Posterior cingulate gyrus (tissue), 11 donors: ENCODE measurements at places on chromosomes 16 and 17.

DNA sequence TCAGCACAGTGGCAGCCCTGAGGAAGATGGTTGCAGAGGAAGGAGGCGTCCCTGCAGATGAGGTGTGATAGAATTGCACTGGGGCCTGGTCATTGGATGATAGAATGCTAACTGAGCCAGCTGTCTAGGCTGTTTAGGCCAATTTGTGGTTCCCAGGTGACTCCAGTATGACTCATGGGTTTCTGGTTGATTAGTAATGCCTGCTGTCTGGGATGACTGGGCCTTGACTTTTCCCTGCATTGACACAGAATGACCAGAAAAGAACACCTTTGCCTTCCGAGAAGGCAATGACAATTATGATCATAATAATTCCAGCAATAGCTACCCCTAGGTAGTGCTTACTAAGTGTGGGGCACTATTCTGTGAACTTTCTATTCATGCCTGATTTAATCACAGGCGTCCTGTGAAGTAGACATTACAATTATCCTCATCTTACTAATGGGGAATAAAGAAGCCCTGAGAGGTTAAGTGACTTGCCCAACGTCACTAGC, 31.5 kb downstream of the USP43 start:
- no peak for DNase-seq

DNA sequence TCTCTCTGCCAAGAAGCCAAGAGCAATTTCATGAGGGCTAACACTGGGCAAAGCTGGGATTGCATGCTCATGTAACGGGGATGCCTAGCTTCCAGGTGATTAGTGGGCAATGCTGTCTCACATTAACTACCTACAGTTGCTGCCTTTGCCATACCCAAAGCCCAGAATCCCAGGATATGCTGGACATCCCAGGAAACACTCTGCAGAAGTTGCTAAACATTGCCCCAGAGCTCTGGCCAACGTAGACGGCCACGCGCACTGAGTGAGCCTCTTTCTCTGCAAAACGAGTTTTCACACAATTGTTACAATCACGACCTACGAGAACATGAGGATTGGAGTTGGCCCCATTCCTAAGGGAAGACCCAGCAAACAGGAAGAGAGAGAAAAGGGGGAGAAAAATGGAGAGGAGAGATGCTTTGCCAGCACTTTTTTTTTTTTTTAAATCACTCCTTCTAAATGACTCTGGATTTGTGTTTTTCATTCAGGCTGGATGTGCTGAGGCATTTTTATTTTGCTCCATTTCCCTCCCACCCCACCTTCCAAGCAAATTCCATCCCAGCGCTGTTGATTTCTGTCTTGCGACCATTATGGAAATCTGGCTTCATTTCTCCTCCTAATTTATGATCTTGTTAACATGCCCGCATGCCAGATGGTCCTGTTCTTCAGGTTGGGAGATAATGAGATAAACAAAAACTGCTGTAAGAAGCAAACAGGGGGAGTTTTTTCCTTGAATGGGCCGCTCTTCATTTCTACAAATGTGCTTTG, 112.8 kb upstream of the DNAH9 start:
- no peak for DNase-seq

DNA sequence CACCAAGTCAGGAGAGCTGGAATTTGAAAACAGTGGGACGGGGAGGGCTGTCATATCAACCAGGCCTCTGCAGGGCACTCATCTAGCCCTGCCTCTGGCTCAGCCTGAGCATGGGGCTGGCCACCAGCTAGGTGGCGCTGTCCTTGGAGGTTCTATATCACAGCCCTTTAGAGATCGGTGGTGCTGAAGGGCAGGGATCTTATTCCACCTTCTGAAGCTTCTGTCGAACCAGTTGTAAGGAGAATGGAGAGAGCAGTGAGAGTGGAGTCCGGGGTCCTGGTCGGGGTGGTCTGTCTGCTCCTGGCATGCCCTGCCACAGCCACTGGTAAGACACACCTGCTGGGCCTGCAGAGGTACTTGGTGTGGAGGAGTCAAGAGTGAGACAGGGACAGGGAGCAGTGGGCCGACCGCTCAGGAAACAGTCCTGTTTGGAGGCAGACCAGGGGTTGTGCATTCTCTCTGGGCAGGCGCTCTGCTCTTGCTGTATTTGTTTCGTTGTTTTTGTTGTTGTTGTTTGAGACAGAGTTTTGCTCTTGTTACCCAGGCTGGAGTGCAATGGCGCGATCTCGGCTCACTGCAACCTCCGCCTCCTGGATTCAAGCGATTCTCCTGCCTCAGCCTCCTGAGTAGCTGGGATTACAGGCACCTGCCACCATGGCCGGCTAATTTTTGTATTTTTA, at the start of gene CES3:
Gene CES3, plus strand, starts transcription at position 202 of the 680 bp plus-strand sequence. Its CDS starts 42 bp downstream, at position 244.
- DNase-seq, result peak; percentile 52

DNA sequence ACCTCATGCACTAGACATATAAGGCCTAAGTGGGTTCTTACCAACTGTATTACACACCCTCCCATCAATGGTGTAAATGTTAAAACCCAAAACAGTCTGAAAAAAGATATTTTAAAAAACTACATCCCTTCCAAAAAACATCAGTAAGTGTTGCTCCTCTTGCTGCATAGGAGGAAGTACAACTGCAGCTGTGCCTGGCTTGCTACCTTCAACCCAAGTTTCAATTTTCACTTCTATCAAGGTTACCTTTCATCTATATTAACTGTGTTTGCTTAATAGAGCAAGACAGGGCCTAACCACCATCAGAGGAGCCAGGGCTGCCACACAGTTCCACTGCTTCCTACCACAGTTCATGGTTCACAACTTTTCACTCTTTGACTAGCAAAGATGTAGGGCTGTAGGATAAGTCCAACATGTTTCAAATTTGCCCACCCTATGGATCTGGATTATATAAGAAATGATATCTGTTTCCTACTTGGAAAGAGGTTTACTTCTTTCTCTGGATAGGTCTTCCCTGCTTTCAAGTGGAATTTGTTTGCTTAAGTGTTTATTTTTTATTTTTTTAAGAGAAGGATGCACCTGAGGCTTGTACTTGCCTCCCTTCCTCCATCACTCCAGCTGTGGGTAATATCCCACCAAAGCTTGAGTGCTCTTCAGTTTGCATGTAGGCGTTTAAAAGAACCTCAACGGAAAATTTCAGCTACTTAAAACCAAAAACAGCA, 56.7 kb downstream of the GRB7 start:
- no peak for DNase-seq

DNA sequence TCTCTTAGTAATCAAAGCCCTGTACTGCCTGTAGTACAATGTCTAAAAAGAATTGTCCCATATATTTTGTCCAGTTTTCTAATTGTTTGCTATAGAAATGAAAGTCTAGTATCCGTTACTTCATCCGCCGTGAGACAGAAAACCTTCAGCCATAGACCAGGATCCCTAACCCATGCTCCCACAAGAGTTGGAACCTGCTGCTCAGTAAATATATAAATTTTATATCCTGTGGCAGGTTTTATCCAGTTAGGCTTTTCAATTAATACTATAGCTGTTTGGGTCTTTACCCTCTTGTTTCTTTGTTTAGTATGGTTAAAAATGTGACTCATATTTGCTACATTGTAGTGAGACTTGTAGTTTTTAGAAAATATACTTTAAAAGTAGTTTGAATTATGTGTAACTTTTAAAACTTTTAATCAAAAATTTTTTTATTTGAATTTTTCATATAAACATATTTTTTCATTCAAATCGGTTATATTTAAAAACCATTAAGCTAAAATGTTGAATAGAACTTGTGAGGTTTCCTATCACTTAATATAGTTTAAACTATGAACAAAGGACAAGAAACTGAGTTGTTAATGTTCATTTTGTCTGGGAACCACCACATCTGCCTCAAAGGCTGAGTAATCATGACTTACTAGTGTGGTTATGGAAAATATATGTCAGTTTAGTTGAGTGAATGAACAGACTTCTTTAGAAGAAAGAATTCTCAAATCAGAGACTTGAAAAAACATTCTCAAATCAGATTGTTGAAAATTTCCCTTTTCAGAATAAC, 54.8 kb downstream of the VMP1 start:
- DNase-seq, result no peak

- no peak for DNase-seq
Measured at GRCh38 chr16:28205117-28205899, 6.5 kb downstream of the XPO6 start.

DNA sequence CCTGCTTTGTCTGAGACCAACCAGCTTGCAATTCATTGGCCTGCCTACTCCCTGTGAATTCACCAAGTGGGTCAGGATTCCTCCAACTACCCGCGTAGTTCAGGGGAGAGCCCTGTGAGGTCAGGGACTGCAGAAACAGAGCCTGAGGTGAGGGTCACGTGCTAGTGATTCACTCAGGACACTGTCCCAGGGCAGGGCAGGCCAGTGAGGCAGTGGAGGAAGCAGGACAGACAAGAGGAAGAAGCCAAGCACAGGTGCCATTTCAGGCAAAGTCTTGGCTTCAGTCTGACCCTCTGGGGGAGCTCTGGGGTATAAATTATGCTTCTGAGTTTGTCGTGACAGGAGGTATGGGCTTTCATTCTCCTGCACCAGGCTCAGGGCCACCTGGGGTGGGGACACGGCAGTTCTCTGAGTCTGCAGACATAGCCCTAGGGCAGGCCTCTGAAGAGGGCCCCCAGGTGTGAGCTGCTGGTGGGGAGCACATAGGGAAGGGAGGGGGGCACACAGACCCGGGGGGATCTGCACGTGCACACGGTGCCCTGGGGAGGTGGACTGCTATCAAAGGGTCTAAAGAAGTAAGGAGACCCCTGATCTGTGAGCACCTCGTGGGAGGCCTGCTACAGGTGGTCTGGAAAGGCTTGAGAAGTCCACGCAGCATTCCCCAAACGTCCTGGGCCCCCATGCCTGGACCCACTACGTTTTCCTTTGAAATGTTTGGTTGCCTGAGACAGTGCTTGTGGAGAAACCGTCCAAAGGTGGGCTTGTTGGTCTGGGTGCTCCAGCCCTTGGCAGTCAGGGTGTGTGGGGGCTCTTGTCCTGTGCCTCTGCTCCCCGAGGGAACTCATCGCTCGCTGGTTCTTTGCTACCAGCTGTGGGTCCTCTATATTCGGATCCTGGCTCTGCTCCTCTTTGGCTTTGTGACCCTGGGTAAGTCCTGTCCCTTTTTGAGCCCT, 46.4 kb downstream of the NKD1 start:
- DNase-seq, result no peak

DNA sequence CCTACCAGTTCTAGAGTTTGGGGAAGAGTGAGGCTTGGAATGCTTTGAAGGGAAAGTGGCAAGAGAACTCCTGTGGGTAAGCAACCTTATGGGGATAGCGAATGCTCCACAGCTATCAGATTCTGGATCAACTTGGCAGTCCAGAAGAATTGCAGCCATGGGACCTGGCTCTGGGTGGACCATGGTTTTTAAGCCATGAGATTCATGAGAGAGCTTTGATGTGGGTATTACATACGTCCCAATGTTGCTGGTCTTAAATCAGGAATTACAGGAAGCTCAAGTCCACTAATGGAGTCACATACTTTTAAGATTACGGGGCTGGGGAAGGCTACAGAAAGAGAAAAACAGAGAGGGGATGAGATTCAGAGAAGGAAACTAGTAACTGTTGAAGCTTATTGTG, 142.5 kb upstream of the ELAC2 start:
- DNase-seq, result no peak

DNA sequence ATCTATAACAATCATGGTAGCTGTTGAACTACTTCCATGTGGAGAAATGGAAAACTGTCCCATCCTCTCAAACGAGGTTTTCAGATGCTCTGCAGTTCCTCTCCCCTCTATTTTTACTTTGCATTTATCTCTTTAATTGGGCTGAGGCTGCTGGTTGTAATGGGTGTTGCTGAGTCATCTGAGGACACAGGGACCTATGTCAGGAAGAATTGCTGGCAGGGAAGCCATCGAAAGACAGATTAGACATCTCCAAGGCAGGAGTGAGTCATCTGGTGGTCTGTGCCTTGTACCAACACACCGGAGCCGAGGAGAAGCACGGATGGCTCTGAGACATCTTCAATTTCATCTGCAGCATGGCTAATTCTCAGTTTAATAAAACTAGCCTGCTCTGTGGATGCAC, 394.5 kb downstream of the GRIN2A start:
- no peak for DNase-seq

GRCh38 chr17:16353317-16354174, at the start of gene CENPV:
Gene CENPV (minus strand): TSS chr17:16353469. CDS start chr17:16353436, 33 bp downstream.
- DNase-seq, result peak; percentile 90

GRCh38 chr17:29322363-29322762, 28.4 kb upstream of the NUFIP2 start:
- DNase-seq, result no peak

DNA sequence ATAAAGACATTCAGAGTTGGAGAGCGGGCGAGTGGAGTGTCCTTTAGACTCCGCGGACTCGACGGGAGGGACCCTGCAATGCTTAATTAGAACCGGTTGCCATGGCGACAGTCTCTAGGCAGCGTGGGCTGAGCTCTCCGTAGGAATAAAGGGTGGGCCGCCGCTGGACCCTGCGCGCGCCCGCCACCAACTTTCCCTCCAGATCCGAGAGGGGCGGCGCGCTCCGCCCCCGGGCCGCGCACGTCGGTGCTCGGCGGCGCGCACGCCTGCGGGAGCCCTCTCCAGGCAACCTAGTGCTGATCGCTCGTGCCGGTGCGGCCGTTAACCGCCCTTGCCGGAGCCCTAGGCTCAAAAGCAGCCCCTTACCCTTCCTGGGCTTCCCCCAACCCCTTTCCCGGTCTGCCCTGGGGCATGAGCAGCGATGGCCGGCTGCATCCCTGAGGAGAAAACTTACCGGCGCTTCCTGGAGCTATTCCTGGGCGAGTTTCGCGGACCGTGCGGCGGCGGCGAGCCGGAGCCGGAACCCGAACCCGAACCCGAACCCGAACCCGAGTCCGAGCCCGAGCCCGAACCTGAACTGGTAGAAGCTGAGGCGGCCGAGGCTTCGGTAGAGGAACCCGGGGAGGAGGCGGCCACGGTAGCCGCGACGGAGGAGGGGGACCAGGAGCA, at the start of gene PPM1E:
Gene PPM1E, plus strand, starts transcription at position 278 of the 669 bp plus-strand sequence.
- peak; percentile 66 for DNase-seq

DNA sequence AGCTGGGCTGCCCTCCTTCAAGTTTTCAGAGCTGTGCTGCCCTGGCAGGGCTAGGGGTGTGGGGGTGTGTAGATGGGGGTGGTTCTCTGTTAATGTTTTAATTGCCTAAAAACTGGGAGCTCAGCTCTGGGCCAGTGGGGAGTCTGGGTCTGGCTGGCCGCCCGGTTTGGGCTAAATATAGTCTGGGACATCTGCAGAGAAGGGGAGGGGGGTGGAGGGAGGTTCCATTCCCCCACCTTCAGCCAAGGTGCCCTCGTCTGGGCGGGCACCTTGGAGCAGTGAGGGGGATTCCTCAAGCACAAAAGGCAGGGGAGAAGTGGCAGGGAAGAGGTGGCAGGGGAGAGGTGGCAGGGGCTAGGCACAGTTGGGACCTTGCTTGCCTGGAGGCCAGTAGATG, 13.0 kb downstream of the RARA start:
- no peak for DNase-seq

DNA sequence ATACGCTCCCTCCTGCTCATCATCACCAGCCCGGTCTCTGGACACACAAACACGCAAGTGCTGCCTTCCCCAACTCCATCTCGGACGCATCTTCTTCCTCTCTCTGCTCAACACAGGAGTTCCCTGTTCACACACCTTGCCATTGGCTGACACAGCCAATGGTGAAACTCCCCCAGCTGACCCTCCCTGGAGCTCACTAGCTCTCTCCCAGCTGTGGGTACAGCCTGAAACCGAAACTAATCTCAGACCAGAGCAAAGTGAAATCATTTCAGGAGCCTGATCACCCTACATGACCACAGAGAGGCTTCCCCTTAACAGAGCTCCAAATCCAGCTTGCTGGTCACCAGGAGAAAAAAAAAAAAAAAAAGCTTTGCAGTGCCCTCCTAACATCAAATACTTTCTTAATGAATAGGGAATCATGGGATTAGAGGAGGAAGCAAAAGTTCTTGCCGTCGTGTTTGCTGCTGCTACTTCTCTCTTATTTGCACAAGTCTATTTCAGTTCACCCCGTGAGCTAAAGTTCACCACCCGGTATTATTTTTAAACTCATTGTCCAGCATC, 8.3 kb downstream of the CUEDC1 start:
- no peak for DNase-seq

- DNase-seq, result no peak
Measured at GRCh38 chr16:80025236-80025635, 424.7 kb upstream of the MAF start.
